Effector CD8-positive, alpha-beta T cell (primary cell): ENCODE measurements at places on chromosomes 3 and 15.

DNA sequence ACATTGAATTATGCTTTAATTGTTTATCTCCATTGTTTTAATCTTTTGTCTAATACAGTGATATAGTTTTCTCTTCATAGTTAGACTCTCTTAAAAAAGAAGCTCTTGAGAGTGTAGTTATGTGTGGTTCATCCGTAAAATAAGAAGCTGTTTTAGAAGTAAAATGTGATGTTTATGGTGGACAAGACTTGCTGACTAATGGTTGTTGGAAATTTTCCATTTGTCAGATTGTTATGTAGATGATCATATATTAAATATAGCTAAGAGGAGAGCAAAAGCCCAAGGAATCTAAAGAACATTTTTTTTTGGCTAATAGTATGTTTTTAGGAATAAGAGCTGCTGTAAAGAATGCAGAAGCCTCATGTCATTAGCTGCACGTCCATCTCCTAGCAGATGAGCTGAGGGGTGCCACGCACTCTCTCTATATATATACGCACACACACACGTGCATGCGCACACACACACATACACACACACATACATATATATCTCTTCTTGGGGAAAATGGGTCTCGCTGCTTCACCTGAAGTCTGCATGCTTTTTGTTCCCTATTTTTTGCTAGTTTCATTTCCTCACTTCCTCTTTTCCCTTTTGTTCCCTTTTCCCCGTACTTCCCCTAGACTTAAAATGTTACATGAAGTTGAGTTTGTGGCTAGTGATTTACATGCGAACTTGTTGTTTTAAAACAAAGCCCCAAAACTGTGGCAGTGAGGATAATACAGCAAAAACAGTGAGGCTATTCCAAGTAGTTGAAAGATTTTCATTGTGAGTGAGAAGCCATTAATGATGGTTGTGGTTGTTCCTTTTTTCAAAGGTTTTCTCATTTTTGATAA, 107.8 kb downstream of the MBNL1 start:
- DNase-seq, result no peak

DNA sequence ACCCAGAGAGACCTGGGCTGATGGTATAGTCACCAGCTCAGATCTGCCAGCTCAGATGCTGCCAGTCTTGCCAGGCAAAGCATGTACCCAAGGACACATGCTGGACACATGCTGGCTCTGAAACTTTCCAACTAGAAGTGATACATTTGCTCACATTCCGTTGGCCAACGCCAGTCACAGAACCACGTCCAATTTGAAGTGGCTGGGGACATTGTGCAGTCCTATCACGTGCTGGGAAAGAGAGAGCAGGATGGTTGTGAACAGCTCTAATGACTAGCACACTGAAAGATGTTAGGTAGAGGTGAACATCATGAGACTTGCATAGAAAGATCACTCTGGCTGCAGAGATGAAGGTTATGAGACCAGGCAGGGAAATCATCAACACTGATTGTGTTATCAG, 308.5 kb upstream of the ROPN1 start:
- DNase-seq, result no peak

DNA sequence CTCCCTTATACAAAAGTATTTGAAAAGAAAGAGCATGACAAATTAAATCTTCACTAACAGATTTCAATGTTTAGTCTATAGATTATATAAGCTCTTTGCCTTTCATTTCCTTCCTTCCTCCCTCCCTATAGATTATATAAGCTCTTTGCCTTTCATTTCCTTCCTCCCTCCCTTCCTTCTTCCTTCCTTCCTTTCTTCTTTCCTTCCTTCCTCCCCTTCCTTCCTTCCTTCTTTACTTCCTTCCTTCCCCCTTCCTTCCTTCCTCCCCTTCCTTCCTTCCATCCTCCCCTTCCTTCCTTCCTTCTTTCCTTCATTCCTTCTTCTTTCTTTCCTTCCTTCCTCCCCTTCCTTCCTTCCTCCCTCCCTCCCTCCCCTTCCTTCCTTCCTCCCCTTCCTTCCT, 209.8 kb upstream of the CBLB start:
- no peak for DNase-seq

- DNase-seq, result no peak
Measured at GRCh38 chr15:52844823-52845222, 54.7 kb upstream of the ONECUT1 start.

- no peak for DNase-seq
Measured at GRCh38 chr3:143928541-143929255, 42.9 kb upstream of the DIPK2A start.

GRCh38 chr3:183699238-183699947, 1.8 kb downstream of the YEATS2 start:
- DNase-seq, result no peak

- no peak for DNase-seq
Measured at GRCh38 chr3:33004205-33004604, 52.8 kb downstream of the CCR4 start.

- DNase-seq, result no peak
Measured at GRCh38 chr3:41705893-41706292, 256.0 kb downstream of the ULK4 start.

GRCh38 chr3:12449889-12450682, 34.2 kb upstream of the TSEN2 start:
- no peak for DNase-seq

- no peak for DNase-seq
Measured at GRCh38 chr3:97954228-97954827, 17.9 kb downstream of the RIOX2 start.

DNA sequence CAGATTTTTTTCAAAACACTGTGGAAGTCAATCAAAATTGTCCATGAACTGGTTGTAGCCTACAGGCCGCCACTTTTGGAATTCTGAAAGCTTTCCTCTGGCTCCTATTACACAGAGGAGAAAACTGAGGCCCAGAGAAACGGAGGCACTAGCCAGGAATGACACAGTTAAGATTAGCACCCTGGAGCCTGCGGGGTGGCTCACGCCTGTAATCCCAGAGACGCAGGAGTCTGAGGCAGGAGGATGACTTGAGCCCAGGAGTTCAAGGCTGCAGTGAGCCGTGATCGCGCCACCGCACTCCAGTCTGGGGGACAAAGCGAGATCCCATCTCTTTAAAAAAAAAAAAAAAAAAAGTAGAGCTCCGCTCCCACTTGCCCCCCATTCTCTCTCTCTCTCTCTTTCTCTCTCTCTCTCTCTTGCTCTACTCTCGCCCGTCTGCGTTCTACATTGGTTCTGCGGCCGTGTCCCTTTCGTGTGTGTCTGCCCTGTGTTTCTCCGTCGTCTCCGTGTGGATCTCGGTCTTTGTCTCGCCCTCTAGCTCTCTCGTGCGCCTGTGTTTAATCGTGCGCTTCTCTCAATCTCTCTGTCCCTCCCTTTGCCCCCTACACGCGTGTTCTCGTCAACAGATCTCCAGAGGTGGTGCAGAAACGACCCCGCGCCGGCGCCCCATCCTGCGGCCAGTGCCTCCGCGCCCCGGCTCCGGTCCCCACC, 512 bp upstream of the TRH start:
- no peak for DNase-seq

- no peak for DNase-seq
Measured at GRCh38 chr3:32577581-32578556, 7.2 kb upstream of the DYNC1LI1 start.

DNA sequence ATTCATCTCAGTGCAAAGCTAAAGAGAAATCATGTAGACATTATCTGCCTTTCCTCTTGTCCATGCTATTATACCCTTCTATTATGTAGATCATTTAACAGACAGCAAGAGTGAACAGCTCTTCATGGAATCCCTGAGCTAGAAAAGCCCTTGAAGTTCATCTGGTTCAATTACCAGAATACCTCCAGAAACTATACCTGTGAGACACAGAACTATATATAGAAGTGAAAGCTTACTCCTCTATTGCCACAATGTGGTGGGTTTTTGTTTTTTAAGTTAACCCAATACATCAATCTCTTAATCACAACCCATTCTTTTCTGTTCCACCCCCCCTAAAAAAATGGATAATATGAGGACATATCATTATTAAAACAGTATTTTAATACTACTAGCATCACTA, 347.7 kb downstream of the PLCL2 start:
- DNase-seq, result no peak

GRCh38 chr15:43361313-43361903, 9.4 kb downstream of the ZSCAN29 start:
- no peak for DNase-seq

- DNase-seq, result no peak
Measured at GRCh38 chr3:78785004-78785403, 982.8 kb downstream of the ROBO1 start.

DNA sequence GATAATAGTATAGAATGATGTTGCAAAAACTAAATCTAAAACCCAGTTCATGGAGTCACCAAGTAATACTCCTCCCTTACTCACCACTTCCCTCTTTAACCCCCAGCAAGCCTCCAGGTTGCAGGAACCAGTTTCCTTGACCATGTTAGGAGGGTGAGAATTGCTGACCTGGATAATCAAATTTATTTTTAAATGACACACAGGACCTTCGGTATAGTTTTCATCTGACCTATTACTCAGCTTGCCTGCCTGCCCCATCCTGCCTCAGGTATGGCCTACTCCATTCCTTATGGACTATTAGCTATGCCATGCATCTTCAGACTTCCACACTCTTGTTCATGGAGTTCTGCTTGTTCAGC, 883 bp downstream of the RTP4 start:
- DNase-seq, result no peak

- DNase-seq, result no peak
Measured at GRCh38 chr15:60961541-60962485, 267.3 kb downstream of the RORA start.

DNA sequence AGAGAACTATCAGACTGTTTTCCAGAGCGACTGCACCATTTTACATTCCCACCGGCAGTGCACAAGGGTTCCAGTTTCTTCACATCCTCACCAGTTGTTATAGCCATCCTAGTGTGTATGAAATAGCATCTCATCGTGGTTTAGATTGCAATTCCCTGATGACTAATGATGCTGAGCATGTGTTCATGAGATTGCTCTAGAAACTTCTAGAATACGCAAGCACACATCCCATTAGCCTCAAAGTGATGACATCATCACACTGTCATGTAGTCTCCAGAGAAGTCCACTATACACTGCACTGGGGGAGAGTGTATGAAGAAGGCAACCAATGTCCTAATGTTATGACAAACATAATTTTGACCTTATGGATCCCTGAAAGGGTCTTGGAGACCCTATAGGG, 30.1 kb downstream of the FBLN2 start:
- no peak for DNase-seq
